Neural progenitor cell (in vitro differentiated cells): ENCODE measurements at places on chromosomes 4 and X.

DNA sequence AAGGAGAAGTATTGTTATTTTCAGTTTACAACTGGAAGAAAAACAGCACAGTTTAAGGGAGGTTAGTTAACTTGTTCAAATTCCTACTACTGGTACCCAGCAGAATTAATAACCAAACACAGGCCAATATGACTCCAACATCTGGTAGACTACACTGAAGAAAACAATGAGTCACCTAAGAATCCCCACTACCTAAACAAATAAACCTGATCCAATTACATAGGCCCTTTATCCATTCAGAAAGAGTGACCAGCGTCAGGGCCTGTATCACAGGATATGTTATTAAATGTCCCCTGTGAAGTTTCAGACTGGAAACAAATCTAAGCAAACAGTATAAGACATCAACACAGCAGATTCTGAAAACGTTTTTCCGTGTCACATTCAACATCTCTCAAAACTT is 492.5 kb upstream of the INTU start:
- DNase-seq: no peak

GRCh38 chrX:397575-397974 is 10.9 kb upstream of the PPP2R3B start:
- DNase-seq: peak; percentile 83

- DNase-seq: no peak
These were observed 506.6 kb downstream of the SH3BGRL start for GRCh38 chrX:81708487-81708886.

GRCh38 chr4:99121008-99121407 is 23.1 kb downstream of the ADH4 start:
- peak; percentile 1 for DNase-seq

- DNase-seq: peak; percentile 91
These were observed 264.0 kb downstream of the MID1IP1 start for GRCh38 chrX:39065051-39065871.

GRCh38 chr4:132097041-132097440 is 1052.1 kb upstream of the PCDH10 start:
- DNase-seq: no peak

DNA sequence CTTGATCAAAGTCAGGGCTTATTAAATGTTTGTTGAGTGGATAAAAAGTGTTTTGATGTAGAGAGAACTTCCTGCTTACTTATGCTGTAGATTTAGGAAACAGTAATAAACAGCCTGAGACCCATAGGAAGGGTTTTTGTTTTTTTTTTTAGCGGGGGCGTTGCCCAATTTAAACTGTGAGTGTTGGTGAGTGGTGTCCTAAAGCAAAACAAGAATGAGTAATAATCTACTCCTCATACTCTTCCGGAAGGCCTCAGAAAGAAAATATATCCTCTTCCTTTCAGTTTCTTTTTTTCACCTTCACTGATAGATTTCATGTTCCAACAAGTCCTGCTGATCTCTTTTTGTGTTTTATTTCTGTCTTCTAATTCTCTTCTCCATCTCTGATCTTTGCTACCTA is 104.4 kb upstream of the SCML1 start:
- no peak for DNase-seq

GRCh38 chrX:8984231-8984630 is 49.7 kb downstream of the FAM9B start:
- DNase-seq: no peak

DNA sequence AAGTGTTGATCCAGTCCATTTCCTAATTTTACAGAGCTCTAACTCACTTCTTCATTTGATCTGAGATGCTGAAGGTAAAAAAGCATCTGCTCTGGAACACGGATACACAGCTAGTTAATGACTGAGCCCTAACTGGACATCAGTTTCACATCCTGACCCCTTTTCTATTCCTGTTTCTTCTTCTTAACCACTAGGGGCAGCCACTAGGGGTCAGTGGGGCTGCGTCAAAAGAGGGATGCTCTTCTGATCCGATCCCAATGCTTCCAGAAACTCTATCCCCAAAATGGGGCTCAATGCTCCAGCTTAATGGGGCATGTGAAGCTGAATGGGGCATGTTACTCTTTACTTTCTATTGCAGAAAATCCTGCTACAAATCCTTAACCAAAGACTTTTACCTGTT is 33.4 kb upstream of the PHKA2 start:
- DNase-seq: peak; percentile 66

DNA sequence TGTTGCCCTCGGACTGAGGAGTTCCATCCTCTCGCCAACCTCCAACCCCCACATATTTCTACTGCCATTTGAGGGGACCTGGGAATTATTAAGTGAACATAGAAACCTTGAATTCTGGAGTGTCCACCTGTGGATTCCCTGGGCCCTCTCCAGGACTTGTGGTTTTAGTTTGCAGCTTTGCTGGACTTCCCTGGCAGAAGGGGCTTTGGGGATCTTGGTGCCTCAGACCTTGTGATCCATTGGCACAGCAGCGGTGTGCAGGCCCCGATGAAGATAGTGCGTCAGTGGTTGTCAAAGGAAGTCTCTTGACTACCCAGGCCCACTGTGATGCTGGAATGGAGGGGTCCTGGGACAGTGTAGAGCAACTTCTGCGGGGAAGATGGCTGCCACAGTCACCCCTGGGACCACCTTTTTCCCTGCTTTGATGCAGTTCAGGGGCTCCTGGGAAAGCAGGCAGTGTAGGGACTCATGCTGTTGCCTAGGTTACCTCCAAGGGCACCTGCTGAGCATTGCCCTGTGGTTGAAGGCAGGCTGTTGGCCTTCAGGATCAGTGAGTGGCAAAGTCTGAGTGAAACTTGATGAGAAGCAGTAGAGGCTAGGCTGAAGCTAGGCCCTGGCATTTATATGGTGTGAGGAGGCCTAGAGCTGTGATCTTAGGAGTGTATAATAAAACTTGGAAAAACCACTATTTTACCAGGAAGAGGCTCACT is 2.2 kb downstream of the SLC16A2 start:
- DNase-seq: no peak

DNA sequence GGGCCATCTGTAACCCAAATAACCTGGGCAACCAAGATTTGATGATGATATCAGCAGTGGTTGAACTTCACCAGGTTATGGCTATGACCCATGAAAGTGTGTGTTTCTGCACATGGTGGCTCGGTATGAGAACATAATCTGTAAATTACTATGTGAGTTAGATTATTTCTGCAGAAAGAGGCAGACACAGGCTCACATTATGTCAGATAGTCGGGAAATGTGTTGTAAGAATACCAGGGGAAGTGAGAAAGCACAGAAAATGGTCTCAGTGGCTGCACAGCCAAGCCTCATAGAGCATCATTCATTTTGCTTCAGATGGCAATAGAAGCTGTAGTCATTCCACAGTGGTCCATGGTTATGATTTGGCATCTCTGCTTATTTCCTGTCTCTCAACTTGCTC is 63.0 kb upstream of the RBPJ start:
- no peak for DNase-seq

DNA sequence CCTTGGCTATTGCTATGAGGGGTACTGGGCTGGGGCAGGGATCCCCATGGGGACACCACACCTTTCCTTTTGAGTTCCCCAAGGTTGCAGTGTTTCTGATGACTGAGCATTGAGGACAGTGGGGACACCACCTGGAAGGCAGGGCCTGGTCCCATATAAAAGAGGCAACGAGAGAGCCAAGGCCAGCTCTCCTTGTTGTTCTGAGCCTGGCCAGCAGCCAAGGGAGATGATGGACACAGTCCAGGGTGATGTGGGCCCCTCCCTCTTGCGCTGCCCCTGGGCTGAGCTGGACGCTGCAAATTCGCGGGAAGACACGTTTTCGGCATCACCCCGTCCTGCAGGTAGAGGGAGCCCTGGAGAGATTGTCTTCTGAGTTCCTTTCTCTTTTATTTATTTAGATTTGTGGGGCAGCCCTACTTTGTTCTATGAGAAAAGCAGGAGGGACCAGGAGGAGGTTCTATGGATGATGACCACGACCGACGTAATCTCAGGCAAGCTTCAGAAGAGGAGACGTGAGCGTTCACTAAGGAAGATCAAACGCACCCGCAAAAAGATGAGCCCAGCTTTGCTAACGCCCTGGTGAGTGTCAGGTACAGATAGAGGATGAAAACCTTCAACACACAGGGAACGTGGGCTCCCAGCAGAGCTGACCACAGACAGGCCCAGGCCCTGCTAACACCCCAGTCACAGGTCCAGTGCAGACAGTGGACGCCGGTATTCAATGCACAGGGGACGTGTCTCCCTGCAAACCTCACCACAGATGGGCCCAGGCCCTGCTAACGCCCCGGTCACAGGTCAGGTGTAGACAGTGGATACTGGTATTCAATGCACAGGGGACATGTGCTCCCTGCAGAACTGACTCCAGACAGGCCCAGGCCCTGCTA is 97.4 kb downstream of the SHOX start:
- DNase-seq: peak; percentile 65

- no peak for DNase-seq
These were observed 708 bp downstream of the ARAP2 start for GRCh38 chr4:36243355-36244256.
